ENCODE measurements at places on chromosomes 11 and 22.
A peak's percentile ranks its signal among the peaks of the same experiment; 100 is the strongest.

DNA sequence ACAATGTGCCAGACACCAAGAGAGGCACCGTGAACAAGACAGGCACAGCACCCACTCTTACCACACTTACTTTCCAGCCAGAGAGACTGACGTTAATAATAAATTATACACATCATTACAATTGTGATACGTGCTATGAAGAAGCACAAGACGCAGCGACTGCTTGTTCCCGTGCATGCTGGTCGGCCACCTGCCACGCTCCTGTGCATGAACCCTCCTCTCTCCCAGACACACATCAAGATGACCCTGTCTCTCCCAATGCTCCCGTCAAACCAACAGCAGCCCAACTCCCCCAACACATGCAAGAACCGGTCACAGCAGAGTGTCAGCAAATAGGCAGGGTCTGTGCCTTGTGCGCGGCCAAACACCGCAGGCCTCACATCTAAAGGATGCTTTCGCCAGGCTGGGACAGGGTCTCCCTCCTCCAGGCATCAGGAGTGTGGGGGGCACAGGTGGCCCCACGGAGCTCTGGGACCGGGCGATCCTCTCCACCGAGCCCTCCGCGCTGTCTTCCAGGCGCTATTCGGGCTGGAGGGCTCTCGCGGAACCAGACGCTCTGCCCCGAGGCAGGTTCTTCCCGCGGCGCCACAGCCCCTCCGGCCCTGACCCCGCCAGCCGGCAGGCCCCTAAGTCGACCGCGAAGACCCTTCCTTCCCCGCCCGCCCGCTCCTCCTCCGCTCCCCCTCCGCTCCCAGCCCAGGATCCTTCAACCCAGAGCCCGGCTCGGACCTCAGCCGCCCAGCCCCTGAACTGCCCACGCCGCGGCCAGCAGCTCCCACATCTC lies 533 bp downstream of the SERGEF start:
- DNase-seq, result peak; percentile 42

- DNase-seq, result peak; percentile 11
These were observed 682 bp downstream of the LARGE1 start for GRCh38 chr22:33919391-33920196.

GRCh38 chr11:82730286-82730685 lies 3.4 kb downstream of the FAM181B start:
- no peak for DNase-seq

- DNase-seq, result no peak
These were observed 247.1 kb downstream of the C11orf87 start for GRCh38 chr11:109668973-109669634.

- DNase-seq, result no peak
These were observed 600.0 kb downstream of the BRD1 start for GRCh38 chr22:49227670-49228069.

GRCh38 chr11:105071089-105071732 lies 26.1 kb upstream of the CARD16 start:
- no peak for DNase-seq

- no peak for DNase-seq
These were observed 38.6 kb upstream of the POGLUT3 start for GRCh38 chr11:108536783-108537182.

- peak; percentile 91 for DNase-seq
These were observed 10.8 kb upstream of the CCDC86 start for GRCh38 chr11:60831143-60831500.

DNA sequence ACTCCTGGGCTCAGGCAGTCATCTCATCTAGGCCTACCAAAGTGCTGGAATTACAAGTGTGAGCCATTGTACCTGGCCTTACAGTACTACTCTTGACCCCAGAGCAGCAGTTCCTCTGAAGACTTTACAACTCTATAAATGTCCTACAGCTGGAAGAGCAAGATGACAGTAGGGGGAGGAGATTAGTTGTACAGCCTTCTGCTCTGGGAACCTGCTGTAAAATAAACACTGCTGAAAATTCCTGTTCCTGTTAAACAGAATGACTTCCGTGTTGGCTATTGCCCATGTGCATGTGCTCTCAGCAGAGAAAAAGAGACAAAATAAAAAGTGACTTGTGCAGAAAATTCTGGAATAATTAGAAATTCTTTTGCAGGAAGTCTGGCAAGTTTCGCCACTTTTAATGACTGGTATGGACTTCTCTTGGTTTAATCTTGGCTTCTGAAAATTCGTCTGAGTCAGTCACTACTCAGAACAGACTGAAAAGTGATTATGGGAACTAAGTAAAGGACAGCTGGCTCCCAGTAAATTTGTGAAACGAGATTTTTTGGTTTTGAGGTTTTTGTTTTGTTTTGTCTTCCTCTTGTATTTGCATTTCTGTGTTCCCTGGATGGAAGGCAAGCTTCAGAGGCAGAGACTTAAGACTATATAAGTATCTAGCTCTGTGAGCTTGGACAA lies 955.7 kb downstream of the DLG2 start:
- DNase-seq, result no peak

- DNase-seq, result no peak
These were observed 22.0 kb downstream of the CELSR1 start for GRCh38 chr22:46515208-46516111.

DNA sequence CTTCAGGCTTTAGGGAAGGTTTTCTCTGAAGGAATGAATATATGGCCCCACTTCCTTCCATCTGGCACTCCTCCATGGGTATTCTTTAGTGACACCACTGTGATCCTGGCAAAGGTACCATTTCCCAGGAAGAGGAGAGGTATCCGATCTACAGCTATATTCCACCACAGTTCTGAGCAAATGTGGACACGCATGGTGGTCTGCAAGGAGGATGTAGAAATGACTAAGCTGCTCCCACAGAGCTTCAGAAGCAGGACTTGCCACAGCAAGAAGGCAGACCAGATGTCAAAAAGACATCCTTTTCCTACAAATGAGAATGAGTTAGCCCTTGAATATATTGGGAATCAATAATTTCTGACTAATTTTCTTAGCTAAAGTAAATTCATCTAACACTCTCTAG lies 45.5 kb downstream of the ARFGAP2 start:
- DNase-seq, result no peak

DNA sequence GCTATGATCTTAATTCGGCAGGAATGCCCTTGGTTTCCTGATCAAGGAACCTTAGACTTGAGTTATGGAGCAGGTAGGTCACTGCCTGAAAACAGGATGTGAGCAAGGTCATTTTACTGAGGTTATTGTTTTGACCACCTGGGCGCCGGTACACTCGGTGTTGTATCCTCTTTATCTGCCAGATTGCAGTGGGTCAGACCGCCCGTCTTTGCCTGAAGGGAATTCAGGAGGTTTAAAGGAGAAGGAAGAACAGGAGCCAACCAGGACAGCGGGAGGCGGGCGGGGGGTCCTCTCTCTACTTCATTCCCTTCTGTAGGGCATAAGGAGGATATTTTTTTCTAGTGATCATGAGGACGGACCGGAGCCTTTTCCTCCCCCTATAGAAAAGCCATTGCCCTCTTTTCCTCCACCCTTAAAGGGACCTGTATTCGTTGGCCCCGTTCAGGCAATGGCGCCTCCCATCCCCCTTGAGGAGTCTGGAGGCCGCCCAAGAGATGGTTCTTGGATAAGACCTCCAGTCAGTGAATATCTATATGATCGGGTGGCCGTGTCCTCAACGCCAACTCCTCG lies 649 bp downstream of the MS4A15 start:
- no peak for DNase-seq

- no peak for DNase-seq
These were observed 3.2 kb upstream of the BIRC2 start for GRCh38 chr11:102343809-102344208.

DNA sequence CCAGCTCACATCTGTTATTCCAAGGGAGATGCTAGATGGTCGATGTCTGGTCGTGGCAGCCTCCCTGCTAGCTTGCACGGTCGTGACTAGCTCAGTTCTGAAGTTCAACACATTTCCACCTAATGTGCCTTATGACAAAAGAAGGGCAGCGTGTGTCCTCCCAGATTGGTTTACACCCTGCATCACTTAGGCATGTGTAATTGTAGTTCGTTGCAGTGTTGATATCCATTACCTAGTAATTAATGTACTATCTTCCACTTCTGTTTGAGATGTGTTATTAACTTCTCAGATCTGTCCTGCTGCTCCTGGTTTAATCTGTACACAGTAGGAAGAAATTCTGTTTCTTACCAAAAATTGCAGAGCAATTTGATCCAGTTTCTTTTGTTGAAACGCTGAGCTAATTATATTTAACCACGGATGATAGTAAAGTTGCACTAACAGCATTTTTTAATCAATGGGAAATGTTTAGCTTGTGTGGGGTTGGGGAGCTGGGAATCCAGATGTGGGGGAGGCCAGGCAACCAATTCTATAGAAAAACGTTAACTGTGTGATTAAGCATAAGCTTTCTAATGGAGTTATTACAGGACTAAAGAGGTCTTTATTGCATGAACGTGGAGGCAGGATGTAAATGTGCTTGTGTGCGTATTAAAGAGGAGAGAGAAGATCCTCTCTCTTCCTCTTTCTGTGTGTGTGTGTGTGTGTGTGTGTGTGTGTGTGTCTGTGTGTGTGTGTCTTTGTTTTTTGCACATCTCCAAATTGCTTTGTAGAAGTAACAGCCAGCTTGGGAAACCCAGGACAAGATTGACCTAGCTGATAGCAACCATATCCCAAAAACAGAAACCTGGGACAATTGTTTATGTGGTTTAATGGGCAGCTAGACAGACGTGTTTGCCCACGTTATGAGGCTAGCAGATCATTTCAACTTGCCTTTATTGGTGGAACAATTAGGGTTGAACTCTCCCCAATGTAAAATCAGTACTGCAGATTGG lies 145.7 kb upstream of the TTC12 start:
- no peak for DNase-seq

DNA sequence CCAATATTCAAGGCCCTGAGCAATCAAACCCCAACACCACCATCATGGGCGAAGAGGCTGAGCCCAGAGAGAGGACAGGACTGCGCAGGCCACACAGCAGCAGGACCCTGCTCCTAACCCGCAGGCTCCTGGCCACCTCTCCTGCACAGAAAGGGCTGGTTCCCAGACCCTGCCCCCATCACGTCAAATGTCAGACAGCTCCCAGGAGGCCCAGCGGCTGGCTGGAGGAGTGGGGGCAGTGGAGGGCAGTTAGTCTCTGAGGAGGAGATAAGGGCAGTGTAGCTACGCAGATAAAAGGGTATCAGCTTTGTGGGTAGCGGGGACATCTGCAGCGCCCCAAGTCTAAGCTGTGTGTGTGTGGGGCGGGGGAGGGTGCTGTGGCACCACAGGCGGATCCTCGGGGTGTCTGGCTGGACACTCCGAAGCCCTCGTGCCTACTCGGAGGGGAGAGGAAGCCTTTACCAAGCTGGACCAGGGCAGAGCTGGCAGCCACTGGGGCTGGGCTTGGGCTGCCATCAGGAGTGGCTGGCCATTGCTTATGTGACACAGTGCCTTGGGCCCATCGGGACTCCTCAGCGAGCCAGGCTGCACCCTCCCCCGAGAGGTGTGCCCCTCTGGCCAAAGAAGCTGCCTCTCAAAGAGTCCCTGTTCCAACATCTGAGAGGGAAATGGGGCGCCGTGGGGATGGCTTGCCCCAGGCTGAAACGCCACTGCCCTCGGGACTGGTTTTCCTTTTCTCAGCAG lies 21.5 kb downstream of the FADS3 start:
- DNase-seq, result no peak

GRCh38 chr22:43376765-43377547 lies 33.8 kb upstream of the SCUBE1 start:
- no peak for DNase-seq

DNA sequence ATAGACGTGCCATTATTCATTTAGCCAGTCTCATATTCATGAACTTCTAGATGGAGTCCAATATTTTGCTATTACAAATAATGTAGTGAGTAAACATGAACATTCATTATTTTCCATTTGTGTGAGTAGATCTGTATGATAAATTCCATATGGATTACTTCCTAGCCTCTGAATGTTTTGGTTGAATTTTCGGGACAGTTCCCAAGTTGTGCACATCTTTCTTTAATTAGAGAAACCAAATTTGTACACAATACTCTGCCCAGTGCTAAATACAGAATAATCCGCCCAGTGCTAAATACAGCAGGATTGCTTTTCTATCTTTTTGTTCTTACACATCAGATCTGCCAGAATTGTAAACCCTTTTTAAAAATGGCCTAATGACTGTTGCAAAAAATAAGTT lies 17.1 kb upstream of the APLP2 start:
- DNase-seq, result no peak

- DNase-seq, result no peak
These were observed 57.6 kb downstream of the KREMEN1 start for GRCh38 chr22:29130476-29130875.

- DNase-seq, result no peak
These were observed 455.7 kb downstream of the RAB38 start for GRCh38 chr11:87719326-87720073.

GRCh38 chr11:96328395-96329010 lies 14.5 kb downstream of the MAML2 start:
- DNase-seq, result no peak

DNA sequence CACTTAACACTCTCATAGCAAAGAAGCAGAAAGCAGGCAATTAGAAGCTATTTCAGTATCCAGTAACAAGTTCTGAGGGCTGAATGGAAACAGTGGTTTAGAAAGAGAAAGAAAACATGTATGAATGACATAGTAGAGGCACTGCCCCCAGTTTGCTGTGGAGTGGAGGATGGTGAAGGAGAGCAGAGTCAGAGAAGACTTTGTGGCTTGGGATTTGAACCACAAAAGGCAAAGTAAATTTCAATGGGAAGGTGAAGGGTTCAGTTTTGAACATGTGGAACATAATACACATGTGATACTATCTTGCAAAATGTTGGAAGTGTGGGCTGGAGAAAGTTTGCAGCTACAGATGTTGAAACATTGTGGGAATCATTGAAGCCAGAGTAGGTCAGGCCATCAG lies 81.4 kb downstream of the SNX19 start:
- no peak for DNase-seq

DNA sequence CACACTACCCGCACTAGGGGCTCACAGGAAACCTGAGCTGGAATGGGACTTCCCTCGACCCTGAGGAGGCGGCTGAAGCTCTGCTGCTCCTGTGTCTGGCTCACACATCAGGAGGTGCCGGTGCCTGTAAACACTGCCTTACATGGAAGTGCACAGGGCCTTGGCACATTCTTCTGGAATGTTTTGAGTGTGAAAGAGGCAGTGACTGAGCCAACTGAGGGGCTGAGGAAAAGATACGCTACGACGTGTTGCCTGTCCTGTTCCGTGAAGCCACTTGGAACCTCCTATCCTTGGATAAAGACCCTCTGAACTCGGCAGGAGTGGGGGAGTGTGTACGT lies 10.5 kb downstream of the TXN2 start:
- DNase-seq, result no peak

- DNase-seq, result peak; percentile 68
These were observed 6.4 kb downstream of the STARD10 start for GRCh38 chr11:72787216-72788104.

- no peak for DNase-seq
These were observed 2168.8 kb upstream of the RAG2 start for GRCh38 chr11:38766796-38767195.
